ENCODE measurements at places on chromosomes 4 and X.

DNA sequence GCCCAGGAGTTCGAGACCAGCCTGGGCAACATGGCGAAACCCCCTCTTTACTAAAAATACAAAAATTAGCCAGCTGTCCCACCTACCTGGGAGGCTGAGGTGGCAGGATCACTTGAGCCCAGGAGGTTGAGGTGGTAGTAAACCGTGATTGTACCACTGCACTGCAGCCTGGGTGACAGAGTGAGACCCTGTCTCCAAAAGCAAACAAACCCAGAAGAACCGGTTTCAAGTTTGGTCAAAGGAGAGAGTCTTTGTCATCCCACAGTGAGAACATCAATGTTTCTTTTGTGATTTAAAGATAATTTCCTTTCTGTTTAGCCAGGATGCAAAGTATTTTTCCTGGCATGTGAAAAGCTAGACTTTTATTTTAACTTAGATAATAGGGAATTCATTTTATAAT, 26.7 kb downstream of the PDK3 start:
- no peak for DNase-seq

- DNase-seq: no peak
These were observed 1522.8 kb upstream of the PABPC4L start for GRCh38 chr4:135724421-135724820.

- no peak for DNase-seq
These were observed 245.0 kb upstream of the GPC4 start for GRCh38 chrX:133660281-133660680.

GRCh38 chr4:6914448-6914847, 4.8 kb downstream of the TBC1D14 start:
- no peak for DNase-seq

DNA sequence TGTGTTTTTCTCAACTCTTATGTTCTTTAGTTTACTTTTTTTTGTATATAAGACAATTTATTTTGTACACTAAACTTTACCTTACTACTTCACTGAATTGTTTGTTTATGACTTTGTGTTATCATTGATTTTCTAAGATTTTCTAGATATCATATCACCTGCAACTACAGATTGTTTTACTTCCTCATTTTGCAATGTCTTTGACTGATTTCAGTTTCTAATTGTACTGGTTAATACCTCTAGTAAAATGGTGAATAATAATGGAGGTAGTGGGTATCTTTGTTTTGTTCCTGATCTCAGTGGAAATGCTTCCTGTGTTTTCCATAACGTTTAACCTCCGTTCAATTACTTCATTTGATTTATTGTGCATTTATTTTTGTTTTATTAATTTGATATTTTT, 490.2 kb downstream of the TLL1 start:
- no peak for DNase-seq

- DNase-seq: no peak
These were observed 211.3 kb upstream of the INTU start for GRCh38 chr4:127421437-127421836.

DNA sequence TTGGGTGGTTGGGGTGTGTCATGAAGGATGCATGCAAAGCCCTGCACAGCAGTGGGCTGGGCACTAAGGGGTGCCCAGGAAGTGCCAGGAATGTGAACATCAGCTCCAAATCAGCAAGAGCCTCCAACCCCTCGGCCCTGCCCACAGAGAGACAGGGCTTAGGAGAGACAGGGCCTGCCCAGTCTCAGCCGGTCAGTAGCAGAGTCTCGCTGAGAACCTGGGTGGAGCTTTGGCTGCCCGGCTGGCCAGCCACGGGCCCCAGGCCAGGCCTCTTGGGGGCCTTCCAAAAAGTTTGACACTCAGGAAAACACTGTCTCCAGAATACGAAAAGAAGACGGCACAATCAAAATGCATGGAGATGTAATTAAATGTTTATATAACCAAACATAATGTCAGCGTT, 4.3 kb upstream of the MXD4 start:
- no peak for DNase-seq

- no peak for DNase-seq
These were observed 99.2 kb upstream of the TENM3 start for GRCh38 chr4:182143822-182144625.
